ENCODE measurements at places on chromosomes 16 and 17.

DNA sequence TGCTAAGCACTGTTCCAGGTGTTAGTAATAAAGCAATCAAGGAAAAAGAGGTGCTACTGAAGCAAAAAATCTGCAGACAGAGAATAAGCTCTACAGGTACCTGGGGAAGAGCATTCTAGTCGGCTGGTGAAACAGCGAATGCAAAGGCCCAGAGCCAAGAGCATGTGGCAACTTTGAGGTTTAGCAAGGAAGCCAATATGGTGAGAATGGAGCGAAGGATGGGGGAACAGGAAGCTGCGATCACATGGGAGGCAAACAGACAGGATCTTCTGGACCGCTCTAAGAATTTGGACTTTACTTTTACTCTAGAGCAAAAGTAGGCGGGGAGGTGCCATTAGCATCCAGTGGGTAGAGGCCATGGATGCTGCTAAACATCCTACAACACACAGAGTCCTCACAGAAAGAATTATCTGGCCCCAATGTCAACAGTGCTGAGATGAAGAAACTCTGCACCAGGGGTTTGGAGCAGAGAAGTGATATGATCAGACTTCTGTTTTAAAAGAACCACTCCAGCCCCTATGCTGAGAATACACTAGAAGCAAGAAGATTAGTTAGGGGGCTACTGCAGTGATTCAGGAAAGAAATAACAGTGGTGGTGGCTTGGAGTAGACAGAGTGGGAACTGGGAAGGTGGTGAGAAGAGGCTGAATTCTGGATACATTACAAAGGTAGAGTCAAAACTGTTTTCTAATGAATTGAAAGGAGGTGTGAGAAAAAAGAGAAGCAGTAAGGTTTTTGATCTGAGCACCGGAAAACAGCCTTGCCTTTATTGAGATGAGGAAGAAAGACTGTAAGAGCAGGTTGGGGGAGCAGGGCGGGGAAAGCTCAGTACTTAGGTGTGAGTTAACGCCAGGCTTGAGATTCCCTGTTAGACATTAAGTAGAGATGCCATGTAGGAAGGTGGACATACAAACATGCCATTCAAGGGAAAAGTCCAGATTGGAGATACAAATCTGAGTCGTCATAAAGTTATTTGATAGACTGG lies 11.0 kb downstream of the EFTUD2 start:
- DNase-seq, result no peak

DNA sequence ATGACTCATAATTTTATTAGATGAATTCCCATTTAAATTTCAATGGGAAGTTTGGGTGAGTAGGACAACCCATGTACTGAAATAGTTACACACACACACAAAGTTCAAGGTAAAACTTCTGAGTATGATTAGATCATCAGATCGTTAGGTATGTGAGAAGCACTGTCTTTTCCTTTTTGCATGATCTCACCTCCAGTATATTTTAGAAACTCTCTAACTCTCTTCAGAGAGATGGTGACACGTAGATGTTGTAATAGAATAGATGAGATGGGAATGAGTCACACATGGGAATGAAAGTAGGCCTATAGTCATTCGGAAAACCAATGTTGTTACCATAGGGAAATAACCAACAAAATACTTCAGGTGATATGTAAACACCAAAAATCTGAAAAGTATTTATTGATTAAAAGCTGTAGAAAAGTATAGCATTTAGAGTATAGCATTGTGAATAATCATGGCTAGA lies 22.2 kb downstream of the KRT23 start:
- peak; percentile 85 for DNase-seq

DNA sequence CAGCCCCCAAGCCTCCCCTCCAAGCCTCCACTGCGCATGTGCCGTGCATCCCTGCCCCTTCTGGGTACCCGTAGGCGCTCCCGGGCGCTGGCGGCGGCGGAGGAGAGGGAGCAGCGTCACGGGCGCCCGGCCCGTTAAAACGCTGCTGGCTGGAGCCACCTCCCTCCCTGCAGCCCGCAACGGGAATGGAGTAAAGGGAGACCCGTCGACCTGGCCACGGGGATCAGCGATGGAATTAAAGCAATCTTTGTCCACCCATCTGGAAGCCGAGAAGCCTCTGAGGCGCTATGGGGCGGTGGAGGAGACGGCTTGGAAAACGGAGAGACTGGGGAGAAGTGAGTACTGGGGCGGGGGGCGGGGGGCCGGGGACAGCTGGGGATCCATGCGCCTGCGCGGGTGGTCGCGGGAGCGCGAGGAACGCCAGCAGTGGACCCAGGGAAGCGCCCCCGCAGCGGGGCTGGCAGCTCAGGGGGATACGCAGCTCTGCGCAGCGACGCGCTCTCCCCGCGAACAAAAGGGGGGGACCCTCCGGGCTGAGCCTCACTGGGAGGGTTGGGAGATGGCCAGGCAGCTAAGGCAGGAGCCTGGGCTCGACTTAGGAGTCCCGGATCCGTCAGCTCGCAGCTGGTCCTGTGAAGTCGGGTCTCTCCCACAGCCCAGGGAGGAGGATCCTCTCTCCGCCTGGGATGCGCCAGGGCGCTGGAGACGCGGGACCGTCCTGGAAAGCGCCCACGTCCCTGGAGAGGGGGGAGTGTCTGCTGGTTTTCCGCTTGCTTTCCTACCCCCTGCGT lies at the start of gene BMERB1:
Gene BMERB1 (plus strand): TSS at position 164 of the 791 bp plus-strand sequence. CDS start 66 bp downstream, at position 230.
- peak; percentile 81 for DNase-seq

DNA sequence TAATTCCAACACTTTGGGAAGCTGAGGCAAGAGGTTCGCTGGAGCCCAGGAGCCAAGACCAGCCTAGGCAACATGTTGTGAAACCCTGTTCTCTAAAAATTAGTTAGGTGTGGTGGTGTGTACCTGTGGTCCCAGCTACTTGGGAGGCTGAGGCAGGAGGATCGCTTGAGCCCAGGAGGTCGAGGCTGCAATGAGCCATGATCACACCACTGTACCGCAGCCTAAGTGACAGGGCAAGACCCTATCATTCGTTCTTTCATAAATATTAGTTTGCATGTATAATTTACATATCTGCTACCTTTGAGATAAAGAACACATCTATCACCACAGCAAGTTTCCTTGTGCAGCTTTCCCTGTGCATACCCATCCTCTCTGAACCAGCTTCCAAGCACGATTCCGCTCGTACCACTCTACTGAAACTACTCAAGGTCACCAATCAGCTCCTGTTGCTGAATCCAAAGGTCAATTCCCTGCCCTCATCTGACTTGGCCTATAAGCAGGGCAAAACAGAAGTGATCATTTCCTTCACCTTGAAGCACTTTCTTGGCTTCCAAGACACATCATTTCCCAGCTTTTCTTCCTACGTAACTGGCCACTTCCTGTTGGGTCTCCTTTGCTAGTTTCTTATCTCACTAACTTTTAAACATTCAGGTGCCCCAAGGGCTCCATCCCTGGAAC lies 49.1 kb downstream of the GRB2 start:
- DNase-seq, result no peak

GRCh38 chr17:4146641-4147040 lies 3.6 kb downstream of the CYB5D2 start:
- DNase-seq, result no peak

Measured in HTR-8/SVneo (cell line).